Stimulated activated CD8-positive, alpha-beta memory T cell treated with anti-CD3 and anti-CD28 coated beads, Interleukin-2, amount 100 ng/mL, for 48 hours (primary cell): ENCODE measurements at places on chromosomes 1 and 21.

GRCh38 chr1:241532162-241532531 is at the start of gene KMO:
TSS of gene KMO (plus strand) at chr1:241532378. CDS start at chr1:241532445, 67 bp downstream.
- DNase-seq: no peak

DNA sequence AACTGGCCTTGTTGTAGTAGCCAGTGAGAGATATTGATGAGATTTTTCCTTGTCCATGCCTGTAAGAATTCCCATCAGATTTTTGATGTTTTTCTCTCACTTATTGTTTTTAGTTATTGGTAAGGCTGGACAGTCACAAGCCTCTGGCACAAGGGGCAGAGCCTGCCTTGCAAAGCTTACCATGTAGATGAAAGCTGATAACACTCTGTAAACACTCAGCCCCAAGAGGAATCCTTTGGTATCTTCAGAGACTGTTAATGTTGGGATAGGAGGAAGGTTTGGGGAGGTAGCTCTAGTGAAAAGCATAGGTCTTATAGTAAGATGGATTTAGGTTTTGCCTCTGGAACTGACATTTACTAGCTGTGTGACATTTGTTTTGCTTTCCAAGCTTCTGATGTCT is 37.7 kb downstream of the MARK1 start:
- DNase-seq: no peak

DNA sequence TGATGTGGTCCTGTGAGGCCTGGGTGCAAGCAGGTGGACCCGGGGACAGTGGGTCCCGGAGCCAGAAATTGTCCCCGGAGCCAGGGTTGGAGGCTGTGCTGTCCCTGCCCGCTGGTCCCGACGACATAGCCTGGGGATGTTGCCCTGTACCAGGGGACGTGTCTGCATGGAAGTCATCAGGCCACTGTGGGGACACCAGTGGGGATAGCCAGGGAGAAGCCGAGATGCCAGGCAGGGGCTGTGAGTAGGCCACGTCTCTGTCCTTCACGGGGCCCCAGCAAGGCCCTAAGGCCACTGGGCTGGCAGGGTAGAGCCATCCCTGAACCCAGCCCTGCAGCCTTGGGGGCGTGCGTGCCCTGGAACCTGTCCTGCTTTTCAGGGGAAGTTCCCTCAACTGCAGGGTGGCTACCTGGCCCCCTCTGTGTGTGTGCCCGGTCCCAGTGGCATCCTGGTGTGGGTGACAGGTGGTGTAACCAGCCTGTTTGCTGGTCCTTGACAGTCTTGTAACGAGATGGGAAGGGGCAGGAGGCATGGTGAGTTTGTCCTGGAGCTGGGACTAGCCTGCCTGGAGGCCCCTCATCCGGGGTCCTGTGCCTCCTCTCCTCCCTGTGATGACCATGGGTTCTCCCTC is 73.2 kb downstream of the OBSCN start:
- DNase-seq: no peak

DNA sequence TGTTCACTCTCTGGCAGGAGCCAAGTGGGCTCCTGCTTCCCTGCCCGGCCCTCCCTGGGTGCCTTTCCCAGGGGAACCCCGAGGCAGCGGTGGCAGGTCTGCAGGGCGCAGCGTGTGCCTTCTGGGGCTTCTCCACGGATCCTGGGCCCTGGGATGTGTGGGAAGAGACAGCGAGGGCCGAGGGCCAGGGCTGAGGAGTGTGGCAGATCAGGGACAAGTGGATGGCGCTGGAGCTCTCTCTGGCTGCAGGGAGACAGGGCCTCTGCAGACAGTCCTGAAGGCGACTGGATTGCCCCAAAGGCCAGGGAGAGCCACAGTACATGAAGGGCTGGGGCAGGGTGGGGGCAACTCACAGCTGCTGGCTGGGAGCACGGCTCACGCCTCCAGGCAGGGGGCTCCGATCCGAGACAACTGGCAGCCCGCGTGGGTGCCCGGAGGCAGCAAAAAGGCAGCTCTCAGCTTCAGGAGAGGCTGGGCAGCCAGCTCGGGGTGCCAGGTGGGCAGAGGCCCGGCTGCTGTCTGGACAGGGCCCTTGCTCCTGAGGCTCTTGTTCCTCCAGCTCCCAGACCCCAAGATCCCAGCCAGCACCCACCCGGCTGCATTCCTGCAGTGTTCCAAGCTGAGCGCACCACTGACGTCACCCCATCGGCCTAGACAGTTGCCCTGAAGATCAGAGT is 16.0 kb downstream of the MORN1 start:
- DNase-seq: no peak

- no peak for DNase-seq
These were observed 76.8 kb upstream of the SOX13 start for GRCh38 chr1:203996126-203996525.

- DNase-seq: no peak
These were observed 171.6 kb upstream of the KAZN start for GRCh38 chr1:14426854-14427253.

DNA sequence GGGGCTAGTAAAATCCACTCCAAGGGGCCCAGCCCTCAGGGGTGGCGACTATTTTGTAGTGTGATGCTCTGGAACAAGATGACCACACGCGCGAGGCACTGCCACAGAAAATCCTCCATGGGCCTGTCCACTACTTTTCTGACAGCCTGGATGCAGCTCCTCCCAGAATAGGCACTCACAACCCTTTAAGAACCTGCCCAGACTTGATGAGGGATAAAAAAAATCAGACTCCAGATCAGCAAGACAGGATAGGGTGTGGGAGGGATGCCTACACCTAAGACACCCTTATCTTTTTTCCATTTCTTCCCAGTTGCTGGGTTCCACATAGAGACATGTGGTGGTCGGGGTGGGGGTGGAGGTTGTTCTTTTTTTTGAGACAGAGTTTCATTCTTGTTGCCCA is 33.5 kb downstream of the PCAT6 start:
- DNase-seq: no peak

GRCh38 chr1:170150016-170150415 is 4.3 kb downstream of the NTMT2 start:
- DNase-seq: no peak

- DNase-seq: no peak
These were observed 1.5 kb downstream of the ITSN1 start for GRCh38 chr21:33643658-33644311.

GRCh38 chr1:24606621-24607020 is 36.5 kb upstream of the SRRM1 start:
- DNase-seq: no peak

DNA sequence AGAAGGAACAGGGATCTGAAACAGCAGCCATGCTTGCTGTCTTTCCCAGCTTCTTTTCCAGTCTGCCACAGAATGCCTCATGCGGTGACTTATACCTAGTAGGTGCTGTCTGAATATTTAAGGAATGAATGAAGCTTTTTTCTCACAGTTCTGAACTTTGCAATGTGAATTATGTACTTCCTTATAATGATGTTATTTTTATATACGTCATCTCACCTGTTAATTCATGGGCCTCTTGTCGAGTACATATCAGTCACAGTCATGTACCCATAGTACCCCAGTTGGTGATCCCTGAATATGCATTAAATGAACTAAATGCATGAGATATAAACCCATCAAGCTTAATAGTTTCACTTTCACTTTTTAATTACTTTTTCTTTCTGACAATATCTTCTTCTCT is 132.7 kb downstream of the NTNG1 start:
- DNase-seq: no peak

DNA sequence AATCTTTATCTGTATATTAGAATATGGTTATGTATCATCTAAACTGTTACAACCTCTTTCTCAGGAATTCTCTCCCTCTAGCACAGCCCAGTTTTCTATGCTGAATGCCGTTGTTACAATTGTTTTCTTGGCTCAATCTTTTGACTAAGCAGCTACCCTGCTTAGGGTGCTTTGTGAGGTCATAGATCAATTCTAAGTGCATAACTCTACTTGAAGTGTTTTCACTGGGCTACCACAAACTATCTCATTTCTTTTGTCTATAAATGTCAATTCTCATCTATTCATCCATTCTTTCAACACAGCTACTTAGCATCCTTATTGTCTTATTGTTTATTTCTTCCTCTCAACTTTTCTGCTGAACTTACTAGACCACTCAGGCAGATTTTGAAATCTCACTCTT is 77.1 kb downstream of the CEP350 start:
- DNase-seq: no peak

DNA sequence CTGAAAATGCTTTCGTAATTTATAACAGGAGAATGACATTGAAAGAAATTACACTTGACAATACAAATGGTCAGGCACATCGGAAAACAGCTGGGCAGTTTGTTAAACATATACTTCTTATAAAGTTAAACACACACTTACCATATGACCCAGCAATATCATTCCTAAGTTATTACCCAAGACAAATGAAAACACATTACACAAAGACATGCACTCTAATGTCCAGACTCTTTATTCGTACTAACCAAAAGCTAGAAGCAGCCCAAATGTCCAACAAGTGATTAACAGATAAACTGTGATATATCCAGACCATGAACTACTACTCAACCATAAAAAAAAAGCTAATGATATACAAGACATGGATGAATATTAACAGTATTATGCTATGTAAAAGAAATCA is 8.5 kb downstream of the AKT3 start:
- DNase-seq: no peak

- DNase-seq: no peak
These were observed 26.8 kb downstream of the TMEM201 start for GRCh38 chr1:9615316-9616063.

GRCh38 chr1:185404291-185404690 is 87.2 kb upstream of the IVNS1ABP start:
- DNase-seq: no peak

DNA sequence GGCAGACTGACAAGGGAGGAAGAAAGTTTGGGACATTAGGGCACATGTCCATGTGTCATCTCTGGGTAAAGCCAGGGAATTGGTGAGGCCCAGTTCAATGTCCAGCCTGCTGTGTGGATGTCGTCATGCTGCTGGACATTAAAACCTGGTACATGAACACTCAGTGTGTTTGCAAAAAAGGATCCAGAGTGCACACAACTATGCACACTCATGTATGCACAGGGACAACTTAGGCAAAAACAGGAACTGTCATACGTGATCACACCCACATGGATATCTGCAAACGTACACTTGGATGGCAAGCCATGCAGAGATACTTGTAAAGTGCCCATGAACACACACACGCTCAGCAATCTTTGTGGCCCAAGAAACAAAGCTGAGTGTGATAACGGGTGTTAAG is 47.9 kb upstream of the NEK2 start:
- no peak for DNase-seq

GRCh38 chr21:38460171-38460742 is 38.0 kb downstream of the ERG start:
- DNase-seq: no peak

GRCh38 chr1:85339089-85339488 is 62.7 kb upstream of the BCL10 start:
- no peak for DNase-seq

- no peak for DNase-seq
These were observed 43.1 kb downstream of the GPR161 start for GRCh38 chr1:168093616-168094015.

- no peak for DNase-seq
These were observed 21.2 kb upstream of the IFNAR2 start for GRCh38 chr21:33208534-33208933.

- no peak for DNase-seq
These were observed 38.3 kb downstream of the MORN1 start for GRCh38 chr1:2352897-2353550.

- no peak for DNase-seq
These were observed 3.4 kb upstream of the PLEKHM2 start for GRCh38 chr1:15680561-15681348.

- no peak for DNase-seq
These were observed 213.1 kb upstream of the USP24 start for GRCh38 chr1:55428231-55428630.

- no peak for DNase-seq
These were observed 15.6 kb downstream of the TAL1 start for GRCh38 chr1:47216278-47217059.

DNA sequence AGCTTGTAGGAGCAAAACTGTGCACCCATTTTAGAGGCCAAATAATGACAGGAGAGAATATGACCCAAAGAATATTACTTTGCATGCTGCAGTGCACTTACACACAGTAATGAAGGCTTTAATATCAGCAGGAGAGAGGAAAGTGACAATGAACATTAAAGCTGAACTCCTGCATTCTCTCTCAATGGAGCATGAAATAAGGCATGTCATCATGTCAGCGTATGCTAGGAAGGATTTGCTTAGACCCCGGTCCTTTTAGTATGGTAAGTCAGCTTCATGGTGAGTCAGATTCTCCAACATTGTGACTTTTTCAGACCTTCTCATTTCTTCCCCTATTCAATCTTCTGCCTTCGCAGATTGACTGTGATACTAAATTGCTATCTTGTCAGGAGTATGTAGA is 210.7 kb upstream of the TMPRSS15 start:
- no peak for DNase-seq

DNA sequence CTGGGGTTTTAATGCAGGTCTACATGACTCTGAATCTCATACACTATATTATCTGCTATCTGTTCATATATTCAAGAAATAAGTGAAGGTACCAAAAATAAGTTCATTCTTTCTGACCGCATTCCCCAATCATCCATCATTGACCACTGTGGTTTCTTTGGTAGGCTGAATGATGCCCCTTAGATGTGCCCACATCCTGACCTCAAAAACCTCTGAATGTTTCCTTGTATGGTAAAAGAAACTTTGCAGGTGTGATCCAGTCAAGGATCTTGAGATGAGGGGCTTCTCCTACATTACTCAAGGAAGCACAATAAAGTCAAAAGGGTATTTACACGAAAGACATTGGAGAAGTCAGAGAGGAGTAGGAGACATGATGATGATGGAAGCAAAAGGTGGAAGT is 60.6 kb upstream of the LRRC8B start:
- DNase-seq: no peak

- DNase-seq: no peak
These were observed 43.2 kb downstream of the FMO4 start for GRCh38 chr1:171357179-171357578.

DNA sequence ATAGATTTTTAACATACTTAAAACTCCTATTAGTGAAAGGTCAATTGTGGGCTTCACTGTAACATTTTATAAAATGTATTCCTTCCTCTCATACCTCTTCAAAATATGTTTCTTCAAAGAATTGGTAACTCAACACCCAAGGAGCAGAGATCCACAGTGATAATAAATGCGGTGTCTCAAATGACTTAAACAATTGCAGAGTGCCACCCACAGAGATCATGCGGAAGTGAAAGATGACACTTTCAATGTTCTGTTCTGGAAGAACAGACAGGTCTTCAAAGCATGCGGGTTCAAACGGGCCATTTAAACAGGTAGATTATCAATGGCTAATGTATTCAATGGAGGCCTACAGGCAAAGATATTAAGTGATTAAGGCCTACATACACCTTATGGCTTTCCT is 157.0 kb upstream of the GREM2 start:
- no peak for DNase-seq

GRCh38 chr1:54815086-54815876 is 14.2 kb upstream of the TTC22 start:
- no peak for DNase-seq
